ENCODE measurements at places on chromosomes 3 and 15.

DNA sequence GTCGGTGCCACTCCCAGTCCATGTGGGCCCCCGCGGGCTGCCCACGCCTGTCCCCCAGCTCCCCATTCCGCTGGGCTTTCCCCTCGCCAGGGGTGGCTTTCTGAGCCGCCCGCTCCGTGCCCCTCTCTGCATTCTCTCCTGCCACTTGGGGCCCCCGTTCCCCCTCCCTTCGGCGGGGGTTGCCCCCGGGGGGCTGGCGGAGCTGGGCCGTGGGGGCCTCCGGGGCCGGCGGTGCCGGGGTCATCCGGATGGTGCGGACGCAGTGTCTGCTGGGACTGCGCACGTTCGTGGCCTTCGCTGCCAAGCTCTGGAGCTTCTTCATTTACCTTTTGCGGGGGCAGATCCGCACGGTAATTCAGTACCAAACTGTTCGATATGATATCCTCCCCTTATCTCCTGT, 46.5 kb downstream of the GRAMD1C start:
- no peak for DNase-seq

DNA sequence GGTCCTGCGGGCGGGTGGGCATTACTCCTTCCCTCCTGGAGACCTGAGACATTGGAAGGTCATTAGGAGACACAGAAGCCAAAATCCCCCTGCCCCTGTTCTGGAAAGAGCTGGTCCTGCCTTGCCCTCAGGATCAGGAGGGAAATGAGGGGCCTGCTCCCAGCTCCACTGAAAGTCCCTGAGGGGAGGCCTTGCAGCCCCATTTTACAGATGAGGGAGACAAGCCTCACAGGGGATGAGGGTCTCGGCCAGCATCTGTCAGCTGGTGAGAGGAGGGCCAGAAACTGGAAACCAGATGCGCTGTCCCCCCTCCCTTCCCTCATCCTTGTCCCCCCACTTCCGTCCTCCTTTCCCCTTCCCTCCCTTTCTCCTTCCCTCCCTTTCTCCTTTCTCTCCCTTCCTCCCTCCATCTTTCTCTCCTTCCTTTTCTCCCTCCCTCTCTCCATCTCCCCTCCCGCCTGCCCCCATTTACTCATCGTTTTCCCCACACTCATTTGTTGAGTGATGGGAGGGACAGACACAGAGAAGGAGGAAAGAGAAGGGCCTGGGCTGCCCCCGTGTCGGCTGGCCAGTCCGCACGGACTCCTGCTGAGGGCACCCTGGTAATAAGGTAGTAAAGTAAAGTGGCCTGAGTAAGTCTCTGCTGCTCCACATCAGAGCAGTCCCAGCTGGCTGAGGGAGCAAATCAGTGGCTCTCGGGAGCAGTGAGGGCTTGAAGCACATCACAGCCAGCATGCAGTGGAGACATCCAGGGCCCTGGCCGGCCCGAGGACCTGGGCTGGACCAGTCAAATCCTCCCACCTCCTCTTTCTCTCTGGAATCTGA, 112.4 kb upstream of the ALDH1A3 start:
- no peak for DNase-seq

GRCh38 chr3:31008994-31009393, 114.5 kb upstream of the GADL1 start:
- DNase-seq, result no peak

DNA sequence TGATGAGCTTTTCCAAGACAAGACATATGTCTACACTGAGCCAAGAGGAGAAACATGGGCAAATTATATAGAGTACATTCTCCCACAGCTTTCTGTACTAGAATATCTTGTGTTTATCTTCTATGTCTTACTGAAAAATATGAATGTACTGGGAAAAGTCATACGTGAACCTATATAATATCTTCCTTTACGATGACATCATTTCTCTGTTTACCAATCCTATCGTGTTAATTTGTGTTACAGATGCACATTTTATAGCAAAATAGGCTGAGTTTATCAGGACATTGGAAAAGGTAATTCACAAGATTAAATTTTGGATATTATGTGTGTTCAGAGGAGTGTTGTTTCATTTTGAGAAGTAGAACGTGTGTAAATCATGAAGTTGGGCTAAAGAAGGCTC, 452.5 kb upstream of the THRB start:
- no peak for DNase-seq

- DNase-seq, result no peak
Measured at GRCh38 chr3:181631901-181632300, 79.8 kb upstream of the SOX2 start.

GRCh38 chr3:195803289-195803908, 8.3 kb downstream of the MUC4 start:
- DNase-seq, result no peak

All from effector CD4-positive, alpha-beta T cell (primary cell).